ENCODE measurements at places on chromosomes 2 and 18. TPM values are rescaled to one million over a fixed set of nuclear protein-coding genes. Genes with fewer than 3 reads are reported as not detected.

Gene CNTNAP5
- not detected for total RNA-seq

Gene REG3G
- not detected for total RNA-seq

Gene EIF2B4
- 31.9 TPM for total RNA-seq

Gene DIPK1C
- 0.05 TPM for total RNA-seq

Gene CD207
- not detected for total RNA-seq

Gene DSG1
- total RNA-seq: not detected

Gene AFF3
- not detected for total RNA-seq

Gene UGT1A3
- total RNA-seq: 1.2 TPM
